A549 treated with CpdA at 1 μM for 4 hours (cell line): ENCODE measurements at places on chromosomes 12 and 14. TPM values are rescaled to one million over a fixed set of nuclear protein-coding genes. Genes with fewer than 3 reads are reported as not detected.

Gene RNASE7
- total RNA-seq, result not detected in 5 replicates

Gene CFAP251
- total RNA-seq, result 0.86 to 1.7 TPM (median 1.4 TPM) in 5 replicates

Gene HAL
- 0.06 to 0.49 TPM (median 0.17 TPM) in 5 replicates for total RNA-seq

Gene PPFIBP1
- 19.1 to 41.8 TPM (median 28.8 TPM) in 5 replicates for total RNA-seq

Gene LAG3
- 0.87 to 2.2 TPM (median 1.6 TPM) in 5 replicates for total RNA-seq

Gene CD163
- total RNA-seq, result not detected in 5 replicates

Gene PIANP
- total RNA-seq, result 0.43 to 1.0 TPM (median 0.87 TPM) in 5 replicates

Gene AQP6
- not detected in 5 replicates for total RNA-seq

Gene RNASE1
- total RNA-seq, result 0.16 to 0.35 TPM (median 0.24 TPM) in 3 of 5 replicates, not detected in the others

Gene RESF1
- 20.9 to 31.5 TPM (median 23.3 TPM) in 5 replicates for total RNA-seq

Gene PRICKLE1
- 0.85 to 1.8 TPM (median 0.99 TPM) in 5 replicates for total RNA-seq

Gene EPYC
- total RNA-seq, result not detected in 5 replicates

Gene TAS2R9
- total RNA-seq, result not detected in 5 replicates

Gene CRIP1
- total RNA-seq, result 1,651 to 1,885 TPM (median 1,685 TPM) in 5 replicates

Gene CCDC198
- 2.8 to 4.0 TPM (median 3.6 TPM) in 5 replicates for total RNA-seq

Gene CLEC14A
- total RNA-seq, result not detected in 5 replicates

Gene AKAP6
- 0.43 to 0.91 TPM (median 0.73 TPM) in 5 replicates for total RNA-seq

Gene CBLN3
- 1.3 to 1.6 TPM (median 1.5 TPM) in 5 replicates for total RNA-seq

Gene RHOJ
- not detected in 5 replicates for total RNA-seq

Gene SLC38A4
- not detected in 5 replicates for total RNA-seq

Gene RAB3IP
- total RNA-seq, result 10.9 to 14.4 TPM (median 12.4 TPM) in 5 replicates

Gene TPPP2
- total RNA-seq, result not detected in 5 replicates

Gene TMEM52B
- total RNA-seq, result 0.05 to 0.47 TPM (median 0.23 TPM) in 4 of 5 replicates, not detected in the other

Gene KRT77
- not detected in 5 replicates for total RNA-seq

Gene SYCP3
- 0.10 to 0.35 TPM (median 0.18 TPM) in 3 of 5 replicates, not detected in the others for total RNA-seq

Gene HCAR3
- total RNA-seq, result 0.22 to 0.47 TPM (median 0.30 TPM) in 4 of 5 replicates, not detected in the other

Gene KRT71
- total RNA-seq, result not detected in 5 replicates
